Renal cortical epithelial cell (primary cell): ENCODE measurements at places on chromosomes 11 and 22. TPM values are rescaled to one million over a fixed set of nuclear protein-coding genes. Genes with fewer than 3 reads are reported as not detected.

The ROBO4 gene
- 0.85 and 4.2 TPM in 2 replicates for total RNA-seq

The POU2AF3 gene
- total RNA-seq = not detected in 2 replicates

The CDHR5 gene
- 0.15 TPM in 1 of 2 replicates, not detected in the other for total RNA-seq

The OR2AG1 gene
- not detected in 2 replicates for total RNA-seq

The WNT7B gene
- 14.5 and 16.7 TPM in 2 replicates for total RNA-seq

The CHST1 gene
- total RNA-seq = 0.10 TPM in 1 of 2 replicates, not detected in the other

The OR8G1 gene
- total RNA-seq = not detected in 2 replicates

The MMP8 gene
- not detected in 2 replicates for total RNA-seq

The NPAS4 gene
- total RNA-seq = not detected in 2 replicates

The NLRP6 gene
- not detected in 2 replicates for total RNA-seq

The SHANK2 gene
- 13.7 and 65.9 TPM in 2 replicates for total RNA-seq

The SH3BP1 gene
- 5.0 and 8.1 TPM in 2 replicates for total RNA-seq

The MYOD1 gene
- not detected in 2 replicates for total RNA-seq

The TPBGL gene
- total RNA-seq = 0.55 TPM in 1 of 2 replicates, not detected in the other

The EFCAB6 gene
- 0.69 and 8.4 TPM in 2 replicates for total RNA-seq

The MAJIN gene
- total RNA-seq = not detected in 2 replicates

The KCTD14 gene
- 10.4 and 12.0 TPM in 2 replicates for total RNA-seq

The C11orf91 gene
- total RNA-seq = not detected in 2 replicates

The CHRM1 gene
- not detected in 2 replicates for total RNA-seq

The ACTN3 gene
- total RNA-seq = not detected in 2 replicates

The RAB6A gene
- 212 and 254 TPM in 2 replicates for total RNA-seq

The MS4A15 gene
- not detected in 2 replicates for total RNA-seq

The ZNF70 gene
- 0.87 and 4.3 TPM in 2 replicates for total RNA-seq

The ARHGAP32 gene
- 10.9 and 18.9 TPM in 2 replicates for total RNA-seq

The FAM180B gene
- total RNA-seq = not detected in 2 replicates

The ANO5 gene
- 5.8 and 9.0 TPM in 2 replicates for total RNA-seq

The KRTAP5-7 gene
- not detected in 2 replicates for total RNA-seq

The OR52N4 gene
- not detected in 2 replicates for total RNA-seq

The TKFC gene
- total RNA-seq = 15.3 and 37.0 TPM in 2 replicates

The JHY gene
- 0.52 and 3.4 TPM in 2 replicates for total RNA-seq

The RAPSN gene
- total RNA-seq = 0.10 and 0.17 TPM in 2 replicates

The OR4C6 gene
- not detected in 2 replicates for total RNA-seq

The OLFML1 gene
- not detected in 2 replicates for total RNA-seq

The PAK1 gene
- total RNA-seq = 16.0 and 30.0 TPM in 2 replicates

The SSRP1 gene
- 55.0 and 120 TPM in 2 replicates for total RNA-seq
